Endothelial cell (in vitro differentiated cells): ENCODE measurements at places on chromosomes 7 and 10.

DNA sequence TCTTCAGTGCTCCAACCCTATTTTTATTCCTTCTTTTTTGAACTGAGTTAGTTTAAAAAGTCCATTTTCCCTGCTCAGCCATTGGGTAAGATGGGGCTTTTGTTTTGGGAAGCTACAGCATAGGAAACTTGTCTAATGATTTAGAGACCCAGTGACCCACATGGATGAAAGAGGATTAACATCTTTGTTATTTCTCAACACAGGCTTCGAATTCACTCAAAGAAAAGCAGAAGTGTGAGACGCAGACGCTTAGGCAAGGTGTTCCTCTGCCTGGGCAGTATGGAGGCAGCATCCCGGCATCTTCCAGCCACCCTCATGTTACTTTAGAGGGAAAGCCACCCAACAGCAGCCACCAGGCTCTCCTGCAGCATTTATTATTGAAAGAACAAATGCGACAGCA is 152.0 kb downstream of the HDAC9 start:
- no peak for DNase-seq

GRCh38 chr7:25949736-25950487 is 202.1 kb upstream of the NFE2L3 start:
- peak; percentile 56 for DNase-seq

DNA sequence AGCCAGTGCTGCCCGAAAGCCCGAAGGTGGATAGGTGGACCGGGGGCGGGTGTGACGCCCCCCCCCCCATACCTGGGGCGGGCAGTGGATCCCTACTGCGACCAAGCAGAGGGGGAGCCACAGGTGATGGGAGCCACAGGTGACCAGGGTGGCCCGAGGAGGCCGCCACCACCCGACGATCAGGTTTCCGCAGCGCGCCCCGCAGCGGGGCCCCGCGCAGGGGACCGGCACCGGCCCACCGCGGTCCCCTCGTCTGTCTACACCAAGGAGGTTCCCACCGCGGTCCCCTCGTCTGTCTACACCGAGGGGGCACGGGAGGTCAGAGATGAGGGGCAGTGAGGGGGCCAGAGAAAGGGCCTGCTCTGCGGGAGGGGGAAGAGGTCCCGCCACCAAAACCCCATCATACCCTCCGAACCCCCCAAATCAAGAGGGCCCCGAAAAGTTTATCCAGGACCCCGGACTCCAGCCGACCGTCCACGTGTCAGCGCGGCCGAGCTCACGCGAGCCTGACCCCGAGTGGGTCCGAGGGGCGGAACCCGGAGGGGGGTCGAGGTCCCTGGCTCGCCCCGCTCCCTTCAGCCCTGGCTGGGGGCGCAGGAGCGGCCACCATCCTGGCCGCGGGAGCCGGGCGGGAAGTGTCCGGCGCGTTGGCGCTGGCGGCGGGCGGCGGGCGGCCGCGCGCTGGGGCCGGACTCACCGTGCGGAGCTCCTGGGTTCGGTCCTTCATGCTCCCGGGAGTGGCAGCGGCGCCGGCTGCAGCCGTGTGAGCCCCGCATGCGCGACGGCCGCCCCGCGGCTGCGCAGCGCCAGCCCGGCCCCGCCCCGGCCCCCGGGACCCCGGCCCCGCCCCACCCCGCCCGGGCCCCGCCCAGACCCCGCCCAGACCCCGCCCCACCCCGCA is at the start of gene STX1A:
STX1A (minus strand) TSS at position 765 of the 901 bp plus-strand sequence; CDS start at position 727, 38 bp downstream.
- peak; percentile 75 for DNase-seq

DNA sequence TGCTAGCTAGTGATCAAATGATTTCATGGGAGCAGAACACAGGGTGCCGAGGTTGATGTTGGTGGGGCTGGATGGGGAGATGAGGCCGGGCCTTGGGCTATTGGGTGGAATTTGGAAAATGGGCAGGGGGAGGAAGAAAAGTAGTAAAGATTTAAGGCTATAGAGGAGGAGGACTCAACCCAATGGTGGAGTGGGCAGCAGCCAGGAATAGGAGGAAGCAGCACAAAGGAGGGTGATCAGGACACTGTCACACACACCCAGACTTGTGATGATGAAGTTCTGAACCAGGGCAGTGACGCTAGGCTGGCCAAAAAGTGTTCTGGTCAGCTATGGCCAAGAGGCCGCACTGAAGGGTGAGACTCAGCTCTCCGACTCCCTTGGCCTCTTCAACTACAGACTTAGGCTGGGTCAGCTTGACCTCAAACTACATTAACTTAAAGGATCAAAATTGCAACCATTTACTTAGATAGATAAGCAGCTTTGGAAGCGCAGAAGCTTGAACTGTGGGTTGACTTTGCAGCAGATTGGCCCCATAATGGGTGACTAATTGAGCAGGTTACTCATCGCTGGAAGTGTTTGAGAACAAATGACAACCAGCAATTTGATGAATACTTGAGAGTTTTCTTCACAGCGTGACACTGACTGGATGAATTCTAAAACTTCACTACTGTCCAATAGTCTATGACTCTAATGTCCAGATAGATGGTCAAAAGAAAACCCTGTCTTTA is 29.4 kb upstream of the GPR26 start:
- DNase-seq, result no peak

DNA sequence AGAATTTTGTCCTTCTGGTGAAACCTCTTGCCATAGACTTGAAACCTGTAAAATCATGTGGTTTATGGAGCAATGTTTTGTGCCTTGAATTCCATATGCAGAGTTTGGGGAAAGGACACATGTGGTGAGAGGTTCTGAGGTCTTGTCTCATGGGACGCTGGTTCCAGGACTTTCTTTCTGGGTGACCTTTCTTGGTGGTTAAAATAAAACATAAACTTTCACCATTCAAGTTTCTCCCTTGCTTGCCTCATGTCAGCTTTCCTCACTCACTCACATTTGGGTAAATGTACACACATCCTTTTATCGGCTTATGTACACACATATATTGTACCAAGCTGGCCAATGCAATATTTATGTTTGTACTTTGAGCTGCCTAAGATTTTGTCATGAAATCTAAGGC is 144.9 kb upstream of the CELF2 start:
- DNase-seq, result no peak

- DNase-seq, result no peak
These were observed 260.8 kb upstream of the MKI67 start for GRCh38 chr10:128386816-128387604.

- DNase-seq, result no peak
These were observed 3.6 kb downstream of the C10orf67 start for GRCh38 chr10:23341004-23341403.

DNA sequence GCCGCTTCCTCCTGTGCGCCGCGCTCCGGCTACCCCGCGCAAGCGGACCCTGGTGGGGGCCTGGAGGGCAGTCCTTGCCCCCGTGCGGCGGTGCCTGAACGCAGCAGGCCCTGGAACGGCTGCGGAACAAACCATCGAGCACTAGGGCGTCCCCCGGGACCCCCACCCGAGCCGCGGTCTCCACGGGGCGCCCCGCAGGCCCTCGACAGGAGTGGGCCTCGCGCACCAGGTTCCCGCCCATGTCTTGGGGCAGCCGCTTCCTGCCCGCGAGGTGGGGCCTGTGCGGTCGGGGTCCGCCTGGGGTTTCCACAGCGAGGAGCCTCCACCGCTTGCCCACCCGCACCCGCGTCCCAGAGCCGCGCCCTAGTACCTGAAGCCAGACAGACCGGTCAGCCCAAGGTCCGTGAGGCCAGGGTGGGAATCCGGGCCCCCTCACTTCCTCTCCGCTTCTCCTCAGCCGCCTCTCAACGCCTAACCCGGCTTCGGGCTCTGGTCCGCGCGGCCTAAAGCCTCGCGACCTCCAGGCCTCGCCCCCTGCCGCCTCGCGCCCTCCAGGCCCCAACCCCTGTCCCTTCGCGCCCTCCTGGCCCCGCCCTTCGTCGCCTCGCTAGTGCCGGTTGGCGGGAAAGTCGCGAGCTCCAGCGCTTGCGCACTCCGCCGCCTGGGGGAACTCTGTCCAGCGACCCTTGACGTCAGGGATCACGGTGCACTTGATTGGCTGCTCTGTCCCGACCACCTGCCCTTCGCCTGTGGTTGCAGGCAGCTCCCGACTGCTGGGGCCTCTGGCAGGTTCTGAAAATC is 7.0 kb upstream of the GBX1 start:
- DNase-seq, result no peak

GRCh38 chr7:4479367-4480039 is 202.6 kb upstream of the FOXK1 start:
- DNase-seq, result no peak

GRCh38 chr10:121961456-121961855 is 13.6 kb downstream of the NSMCE4A start:
- no peak for DNase-seq

DNA sequence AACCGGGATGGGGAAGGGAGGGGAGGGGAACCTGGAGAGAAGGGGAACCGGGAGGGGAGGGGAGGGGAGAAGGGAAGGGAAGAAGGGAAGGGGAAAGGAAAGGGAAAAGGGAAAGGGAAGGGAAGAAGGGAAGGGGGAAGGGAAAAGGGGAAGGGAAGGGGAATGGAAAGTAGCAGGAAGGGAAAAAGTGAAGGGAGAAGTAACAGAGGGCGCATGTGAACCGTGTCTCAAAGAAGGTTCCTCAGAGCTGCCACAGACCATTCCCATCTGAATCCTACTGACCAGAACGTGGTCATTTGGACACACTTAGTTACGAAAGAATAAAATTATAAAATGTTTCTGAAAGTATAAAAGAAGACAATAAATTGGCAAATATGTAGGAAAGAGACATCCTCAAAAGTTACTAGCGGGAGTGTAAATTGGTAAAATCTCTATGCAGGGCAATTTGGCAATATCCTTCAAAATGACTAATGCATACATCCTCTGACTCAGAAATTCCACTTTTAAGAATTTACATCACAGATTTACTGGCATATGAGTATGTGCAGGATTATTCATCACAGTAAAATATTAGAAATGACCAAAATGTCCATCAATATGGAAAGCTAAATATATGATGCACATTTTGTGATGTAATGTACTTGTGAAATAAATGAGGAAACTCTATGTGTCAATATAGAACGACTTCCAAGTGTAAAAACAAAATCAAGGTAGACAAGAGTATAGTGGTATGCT is 12.9 kb downstream of the C10orf67 start:
- no peak for DNase-seq

DNA sequence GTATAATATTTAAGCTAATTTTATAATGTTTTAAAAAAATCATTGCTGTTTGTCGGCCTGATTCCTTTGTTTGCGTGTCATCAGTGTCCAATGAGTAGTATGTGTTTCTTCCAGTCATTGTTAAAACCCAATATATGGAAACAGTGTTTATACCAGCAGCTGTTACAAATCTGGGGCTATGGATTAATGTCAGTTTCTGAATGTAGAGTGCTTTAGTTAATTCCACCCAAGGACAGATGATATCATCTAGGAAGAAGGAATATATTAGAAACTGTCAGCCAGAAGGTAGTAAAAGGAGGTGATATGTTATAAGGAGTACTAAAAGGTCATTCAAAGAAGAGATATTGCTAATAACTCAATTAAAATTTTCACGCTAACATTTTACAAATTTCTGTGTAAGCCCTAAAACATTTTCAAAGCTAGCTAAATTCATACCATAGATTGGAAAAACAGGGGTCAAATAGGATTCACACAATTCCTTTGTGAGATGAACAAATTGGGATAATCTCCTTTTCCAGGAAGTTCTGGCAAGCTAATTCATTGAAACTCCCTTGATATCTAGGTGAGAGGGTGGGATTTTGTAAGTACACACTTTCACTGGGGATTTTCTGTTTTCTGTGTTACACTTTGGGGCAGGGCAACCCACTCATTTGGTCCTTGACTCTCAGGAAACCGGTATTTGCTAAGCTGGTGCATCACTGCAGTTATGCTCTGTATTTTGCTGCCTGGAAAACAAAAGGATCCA is 448.8 kb downstream of the LRMDA start:
- no peak for DNase-seq

- DNase-seq, result no peak
These were observed 77.9 kb downstream of the HERPUD2 start for GRCh38 chr7:35617041-35617440.

DNA sequence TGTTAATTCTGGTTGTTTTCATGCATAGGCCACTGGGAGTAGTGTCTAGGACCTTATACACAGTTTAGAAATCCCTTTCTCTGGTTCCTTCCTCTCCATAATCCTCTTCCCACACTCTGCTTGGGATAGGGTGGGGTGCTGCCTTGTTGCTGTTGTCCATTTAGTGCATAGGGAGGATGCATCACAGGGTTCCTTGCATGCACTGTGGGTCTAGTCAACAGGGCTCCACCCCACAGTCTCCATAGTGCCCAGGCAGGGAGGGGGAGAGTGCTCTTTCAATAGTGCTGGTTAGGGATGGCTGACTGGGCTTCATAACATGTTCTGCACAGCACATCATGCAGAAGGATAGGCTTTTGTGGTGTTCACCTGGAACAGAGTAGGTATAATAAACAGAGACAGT is 81.1 kb downstream of the ARHGAP12 start:
- DNase-seq, result no peak

- DNase-seq, result no peak
These were observed 7.4 kb downstream of the KEL start for GRCh38 chr7:142954680-142955268.

DNA sequence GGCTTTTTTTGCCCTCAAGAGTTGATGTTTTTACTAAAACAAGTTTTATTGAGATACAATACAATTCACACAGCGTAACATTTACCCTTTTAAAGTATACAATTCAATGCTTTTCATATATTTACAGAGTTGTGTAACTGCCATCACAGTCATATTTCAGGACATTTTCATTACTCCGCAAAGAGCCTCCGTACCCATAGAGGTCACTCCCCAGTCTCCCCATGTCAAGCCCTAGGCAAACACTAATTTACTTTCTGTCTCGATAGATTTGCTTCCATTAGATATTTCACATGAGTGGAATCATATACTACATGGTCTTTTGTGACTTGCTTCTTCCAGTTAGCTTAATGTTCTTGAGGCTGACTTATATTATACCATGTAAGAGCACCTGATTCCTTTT is 183.8 kb downstream of the PRKCQ start:
- no peak for DNase-seq
